T-helper 17 cell (primary cell): ENCODE measurements at places on chromosomes 16 and 17.

DNA sequence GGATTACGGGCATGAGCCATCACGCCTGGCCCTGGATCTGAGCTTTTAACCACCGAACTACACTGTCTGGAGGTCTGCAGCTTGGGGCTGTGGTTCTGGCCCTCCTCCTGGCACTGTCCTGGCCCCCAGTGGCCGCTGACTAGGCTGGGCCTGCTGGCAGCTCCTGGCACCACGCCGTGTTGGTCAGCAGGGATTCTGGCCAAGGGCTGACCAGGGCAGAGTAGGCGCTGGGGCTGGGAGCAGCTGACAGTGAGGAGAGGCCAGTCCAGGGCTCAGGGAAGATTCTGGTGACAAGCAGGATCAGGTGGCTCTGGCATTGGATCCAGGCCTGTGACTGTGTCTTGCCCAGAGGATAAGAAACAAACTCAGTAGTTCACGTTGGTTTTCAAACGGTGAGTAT is 14.6 kb downstream of the EEF2K start:
- no peak for DNase-seq

DNA sequence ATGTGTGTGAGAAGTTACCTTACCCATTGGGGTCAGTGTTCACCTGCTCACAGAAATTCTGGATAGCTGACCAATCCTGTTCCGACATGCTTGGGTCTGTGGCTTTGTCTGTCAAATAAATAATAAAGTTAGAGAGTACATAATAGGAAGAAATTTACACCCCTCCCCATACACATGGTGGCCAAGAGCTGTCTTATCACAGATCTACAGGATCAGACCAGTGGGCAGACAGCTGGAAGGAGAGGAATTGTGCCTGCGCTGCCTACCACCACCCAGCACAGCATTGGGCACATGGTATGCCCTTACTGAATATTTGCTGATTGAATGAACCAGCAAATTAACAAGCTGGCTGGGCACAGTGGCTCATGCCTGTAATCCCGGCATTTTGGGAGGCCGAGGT is 14.6 kb downstream of the GGA2 start:
- DNase-seq = no peak

DNA sequence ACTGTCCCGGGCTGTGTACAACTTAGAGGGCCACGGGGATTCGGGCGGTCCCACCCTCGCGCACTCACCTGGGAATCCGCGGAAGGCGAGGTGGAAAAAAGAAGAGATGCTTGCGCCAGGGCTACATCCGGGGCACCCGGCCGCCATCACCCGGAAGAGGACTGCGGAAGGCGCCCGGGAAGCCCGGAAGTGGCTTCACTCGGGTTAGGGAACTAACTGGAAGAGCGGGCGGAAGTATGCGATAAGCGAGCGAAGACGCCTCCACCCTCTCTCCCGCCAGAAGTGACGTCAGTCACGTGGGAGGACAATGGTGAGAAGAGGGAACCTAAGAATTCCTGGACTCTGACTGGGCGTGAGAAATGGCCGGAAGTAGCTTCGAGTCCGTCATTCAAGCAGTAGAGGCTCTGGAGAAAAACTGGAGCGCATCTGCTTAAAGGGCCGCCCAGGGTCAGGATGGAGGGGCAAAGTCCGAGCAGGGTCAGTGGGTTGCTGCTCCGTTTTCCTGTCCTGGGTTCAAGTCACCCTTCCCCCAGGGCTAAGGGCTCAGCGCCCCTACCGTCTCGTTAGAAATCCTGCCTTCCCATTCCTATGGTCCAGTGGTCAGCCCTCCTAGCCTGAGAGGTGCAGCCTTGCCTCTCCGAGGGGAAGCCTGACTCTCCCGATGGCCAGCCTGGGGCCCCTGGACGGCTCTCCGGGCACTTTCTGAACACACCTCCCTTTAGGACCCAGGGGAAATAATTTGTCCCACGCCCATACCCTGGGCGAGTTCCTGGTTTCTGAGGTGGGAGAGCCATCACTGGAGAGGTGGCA is at the start of gene CD2BP2:
TSS of gene CD2BP2 (minus strand) at position 165 of the 810 bp plus-strand sequence. CDS start 627 bp downstream, outside the sequence.
- peak; percentile 81 for DNase-seq

GRCh38 chr16:79436885-79437284 is 163.7 kb downstream of the MAF start:
- no peak for DNase-seq

GRCh38 chr17:8012996-8013640 is 10.7 kb downstream of the GUCY2D start:
- no peak for DNase-seq

DNA sequence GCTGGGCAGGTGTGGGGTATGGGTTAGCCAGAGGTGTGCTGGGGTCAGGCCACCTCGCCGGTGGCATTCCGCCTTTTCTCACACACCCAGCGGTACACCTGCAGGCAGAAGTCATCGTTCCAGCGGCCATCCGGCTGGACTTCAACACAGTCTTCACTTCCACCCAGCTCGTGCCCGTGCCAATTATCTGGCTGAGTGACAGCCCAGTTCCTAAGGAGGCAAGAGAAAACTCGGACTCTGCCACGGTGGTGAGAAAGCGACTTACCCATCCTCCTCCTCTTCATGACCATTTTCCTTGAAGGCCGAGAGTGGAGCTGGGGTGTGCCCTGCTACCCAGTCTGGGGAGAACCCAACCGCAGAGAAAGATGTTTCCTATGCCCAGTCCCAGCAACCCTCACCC is 13.1 kb downstream of the ASGR2 start:
- no peak for DNase-seq

GRCh38 chr17:55314784-55315491 is 50.2 kb downstream of the HLF start:
- DNase-seq = no peak

DNA sequence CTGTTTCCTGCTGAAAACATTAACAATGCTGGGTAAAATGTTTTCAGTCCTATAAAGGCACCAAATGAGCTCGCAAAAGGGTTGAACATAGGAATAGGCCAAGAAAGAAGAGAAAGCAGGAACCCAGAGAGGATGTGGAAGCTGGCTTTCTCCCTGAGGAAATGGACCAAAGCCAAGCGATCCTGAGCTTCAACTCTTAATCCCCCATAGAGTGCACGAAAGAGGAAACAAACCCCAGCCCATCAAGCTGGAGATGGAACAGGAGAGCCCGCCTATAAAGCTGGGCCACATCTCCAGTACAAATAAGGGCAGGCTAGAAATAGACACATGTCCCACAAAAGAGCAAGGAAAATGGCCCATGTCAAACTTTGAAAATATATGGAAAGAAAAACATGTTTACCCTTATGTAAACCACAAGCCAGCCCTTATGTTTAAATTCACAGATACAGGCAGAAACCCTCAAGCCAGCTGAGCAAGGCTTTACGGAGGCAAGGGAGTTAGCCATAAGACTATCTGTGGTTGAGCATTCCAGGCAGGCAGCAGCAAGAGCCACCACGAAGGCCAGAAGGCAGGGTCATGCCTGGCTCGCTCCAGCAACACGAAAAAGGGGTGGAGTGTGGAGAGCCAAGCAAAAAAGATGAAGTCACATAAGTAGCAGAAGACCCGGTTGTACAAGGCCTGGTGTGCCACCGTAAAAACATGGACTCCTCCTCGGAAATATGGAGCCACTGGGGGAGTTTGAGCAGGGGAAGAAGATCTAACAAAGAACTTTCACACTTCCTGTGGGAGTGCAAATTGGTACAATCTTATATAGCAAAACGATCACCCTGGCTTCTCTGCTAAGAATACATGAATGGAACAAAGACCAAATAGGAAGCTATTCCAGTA is 27.8 kb downstream of the COPRS start:
- no peak for DNase-seq

DNA sequence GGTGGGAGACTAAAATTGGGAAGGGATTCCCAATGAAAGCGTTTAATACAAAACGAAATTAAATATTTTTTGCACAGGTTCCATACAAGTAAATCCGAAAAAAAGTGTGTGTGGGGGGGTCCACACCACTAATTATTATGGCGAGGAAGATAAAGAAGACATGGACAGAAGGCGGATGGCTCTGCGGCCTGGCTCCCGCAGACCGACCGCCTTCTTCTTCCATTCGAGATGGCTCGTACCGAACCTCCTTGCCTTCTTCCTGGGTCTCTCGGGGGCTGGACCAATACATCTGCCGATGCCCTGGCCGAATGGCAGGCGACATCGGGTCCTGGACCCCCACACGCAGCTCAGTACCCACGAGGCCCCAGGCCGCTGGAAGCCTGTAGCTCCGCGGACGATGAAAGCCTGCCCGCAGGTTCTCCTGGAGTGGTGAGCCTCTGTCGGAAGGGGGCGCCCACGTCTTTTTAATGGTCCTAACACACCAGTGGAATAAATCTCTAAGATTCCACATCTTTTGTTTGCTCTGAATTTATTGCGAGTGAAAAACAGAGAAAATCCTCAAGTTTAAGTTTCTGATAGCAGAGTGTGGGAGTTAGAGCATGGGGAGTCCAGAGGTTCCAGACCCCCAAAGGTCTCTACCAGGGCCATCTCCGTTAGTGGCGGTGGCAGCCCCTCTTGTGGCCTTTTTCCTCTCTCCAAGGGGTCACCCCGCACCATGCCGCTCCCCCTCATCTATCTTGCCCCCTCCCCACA is 1.4 kb downstream of the PRAC2 start:
- DNase-seq = peak; percentile 65

GRCh38 chr17:80820331-80820730 is 171.3 kb upstream of the CHMP6 start:
- no peak for DNase-seq

- DNase-seq = no peak
Measured at GRCh38 chr16:89749637-89750036, 28.3 kb downstream of the ZNF276 start.

- DNase-seq = no peak
Measured at GRCh38 chr17:70520447-70520846, 351.1 kb downstream of the KCNJ2 start.

- DNase-seq = no peak
Measured at GRCh38 chr16:4245077-4245791, 3.4 kb upstream of the SRL start.

GRCh38 chr17:48930435-48930873 is 14.2 kb downstream of the SNF8 start:
- no peak for DNase-seq

- no peak for DNase-seq
Measured at GRCh38 chr16:85430523-85431421, 182.3 kb upstream of the GSE1 start.

DNA sequence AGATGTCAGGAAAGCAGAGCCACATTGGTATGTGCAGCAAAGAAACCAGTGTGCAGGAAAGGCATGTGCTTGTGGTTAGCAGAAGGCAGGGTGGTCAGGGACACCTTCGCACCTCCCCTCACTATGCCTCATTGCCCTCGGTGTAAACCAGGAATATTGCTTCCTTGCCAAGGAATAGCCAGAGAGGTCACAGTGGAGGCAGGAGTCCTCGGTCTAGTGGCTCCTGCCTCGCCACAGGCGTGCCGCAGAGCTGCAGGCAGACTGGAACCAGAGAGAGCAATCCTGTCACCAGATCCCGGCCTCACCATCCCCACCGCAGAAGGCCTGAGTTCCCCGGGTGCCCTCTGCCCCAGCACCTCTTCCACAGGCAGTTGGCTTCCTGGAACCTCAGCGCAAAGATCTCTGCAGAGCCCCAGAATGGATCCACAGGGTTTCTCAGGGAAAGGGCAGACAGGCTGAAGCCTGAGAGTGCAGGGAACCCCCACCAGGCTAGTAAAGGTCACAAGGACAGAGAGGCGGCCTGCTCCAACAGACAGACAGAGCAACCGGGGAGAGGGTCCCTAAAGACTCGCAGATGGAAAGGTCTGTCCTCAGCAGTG is 21.6 kb downstream of the CCDC182 start:
- no peak for DNase-seq

GRCh38 chr17:57739402-57740234 is 5.5 kb downstream of the CCDC182 start:
- DNase-seq = no peak

DNA sequence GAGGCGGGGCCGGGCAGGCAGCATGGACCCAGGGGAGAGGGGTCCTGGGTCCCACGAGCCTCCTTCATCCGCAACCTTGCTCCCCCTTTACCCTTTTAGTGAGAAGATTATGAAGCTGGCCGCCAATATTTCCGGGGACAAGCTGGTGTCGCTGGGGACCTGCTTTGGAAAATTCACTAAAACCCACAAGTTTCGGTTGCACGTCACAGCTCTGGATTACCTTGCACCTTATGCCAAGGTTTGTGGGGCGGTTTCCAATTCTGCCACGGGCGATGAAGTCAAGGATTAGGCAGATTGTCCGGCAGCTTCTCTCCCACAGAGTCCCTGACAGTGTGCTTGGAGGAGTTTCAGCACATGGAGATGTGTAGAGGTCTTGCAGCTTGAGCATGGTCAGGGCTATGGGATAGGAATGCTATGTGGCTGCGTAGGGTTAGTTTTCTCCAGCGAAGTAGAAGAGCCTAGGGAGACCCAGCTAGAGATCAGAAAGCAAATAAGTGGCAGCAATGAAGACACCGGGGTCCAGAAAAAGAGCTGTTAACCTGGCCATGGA is 598 bp downstream of the NIP7 start:
- no peak for DNase-seq

DNA sequence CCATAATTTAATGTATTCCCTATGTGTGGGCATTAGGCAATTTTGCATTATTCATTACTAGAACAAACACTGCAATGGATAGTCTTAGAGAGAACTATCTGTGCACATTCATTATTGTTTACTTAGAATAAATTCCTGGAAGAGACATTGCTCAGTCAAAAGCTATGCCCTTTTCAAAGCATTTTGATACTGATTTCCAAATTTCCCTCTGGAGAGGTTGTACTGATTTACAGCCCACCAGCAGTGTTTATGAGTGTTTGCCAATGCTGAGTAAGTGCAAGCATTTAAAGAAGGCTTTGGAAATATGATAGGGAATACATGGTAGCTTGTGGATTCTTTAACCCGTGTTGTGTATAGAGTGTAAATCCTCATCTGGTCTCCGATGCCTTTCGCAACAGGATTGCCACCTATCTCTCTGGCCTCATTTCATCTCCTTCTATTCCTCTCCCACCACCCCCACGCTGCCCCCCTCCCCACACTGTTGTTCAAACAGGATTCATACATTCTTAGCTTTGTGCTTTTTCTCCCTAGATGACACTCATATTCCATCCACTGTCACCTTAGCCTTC is 33.4 kb upstream of the MMD start:
- no peak for DNase-seq

GRCh38 chr16:56625140-56625942 is at the start of gene MT1E:
Gene MT1E, plus strand, starts transcription at chr16:56625781. Its CDS starts 71 bp downstream, at chr16:56625852.
- no peak for DNase-seq
